ENCODE measurements at places on chromosomes 5 and 9.

- peak; percentile 25 for DNase-seq
Measured at GRCh38 chr5:177607452-177608192, 7.7 kb downstream of the B4GALT7 start.

DNA sequence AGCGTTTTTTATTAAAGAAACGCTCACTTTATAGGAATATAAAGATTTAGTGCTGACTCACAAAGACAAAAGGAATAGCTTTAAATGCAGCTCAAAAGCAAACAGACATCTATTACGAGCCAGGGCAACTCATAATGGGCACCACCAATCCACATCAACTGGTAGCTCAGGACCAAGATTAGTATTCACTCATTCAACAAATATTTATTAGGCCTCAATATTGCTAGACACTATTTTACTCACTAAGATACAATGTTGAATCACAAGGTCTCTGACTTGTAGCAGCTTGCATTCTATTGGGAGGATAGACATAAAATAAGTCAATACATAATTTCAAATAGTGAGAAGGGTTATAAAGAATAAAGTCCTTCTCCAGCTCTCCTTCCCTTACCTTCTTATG lies 8.0 kb upstream of the MAN2A1 start:
- no peak for DNase-seq

- no peak for DNase-seq
Measured at GRCh38 chr9:97366889-97367288, 45.0 kb upstream of the TDRD7 start.

DNA sequence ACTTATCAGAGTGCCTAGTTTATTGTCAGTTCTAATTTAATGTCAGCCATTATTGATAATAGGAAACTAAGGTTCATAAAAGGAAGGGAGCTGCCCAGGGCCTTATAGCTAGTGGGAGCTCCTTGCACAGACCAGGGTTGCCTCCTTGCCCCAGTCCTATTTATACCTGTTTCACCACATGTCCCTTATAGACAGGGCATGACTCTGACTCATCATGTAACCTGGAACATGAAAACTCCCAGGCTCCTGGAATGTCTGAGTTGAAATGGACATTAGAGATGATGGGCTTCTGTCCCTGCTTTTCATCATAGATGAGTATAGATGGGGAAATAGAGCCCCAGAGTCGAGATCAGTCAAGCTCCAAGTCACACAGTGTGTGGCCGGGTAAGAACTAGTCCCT lies 21.1 kb downstream of the FAT2 start:
- DNase-seq: no peak

DNA sequence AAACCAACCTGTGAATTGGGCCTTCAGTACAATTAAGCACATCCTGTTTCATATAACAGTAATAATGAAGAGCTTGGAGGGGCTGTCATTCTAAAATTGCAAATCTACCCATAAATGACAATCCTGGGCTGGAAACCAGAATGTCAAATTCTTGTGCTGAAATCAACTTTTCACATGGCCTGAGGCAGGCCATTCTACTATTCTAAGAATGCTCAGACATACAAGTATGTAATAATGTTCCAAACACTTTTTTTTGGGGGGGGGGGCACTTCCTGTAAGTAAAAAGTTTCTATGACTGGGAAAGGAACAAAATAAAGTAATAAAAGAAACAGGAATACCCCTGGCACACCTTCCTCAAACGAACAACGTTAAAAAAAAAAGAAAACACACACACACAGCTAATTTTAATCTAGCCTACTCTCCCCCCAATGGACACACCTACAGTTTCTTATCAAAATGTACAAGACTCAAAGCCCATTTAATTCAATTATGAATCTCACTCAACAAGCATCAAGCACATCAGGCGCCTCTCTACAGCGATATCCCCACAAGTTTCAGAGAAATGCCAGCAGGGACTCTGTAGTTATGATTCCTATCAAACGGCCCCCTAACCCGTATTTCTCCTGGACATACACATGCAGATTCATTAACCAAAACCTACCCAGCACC lies 1.4 kb downstream of the ETF1 start:
- DNase-seq: no peak

DNA sequence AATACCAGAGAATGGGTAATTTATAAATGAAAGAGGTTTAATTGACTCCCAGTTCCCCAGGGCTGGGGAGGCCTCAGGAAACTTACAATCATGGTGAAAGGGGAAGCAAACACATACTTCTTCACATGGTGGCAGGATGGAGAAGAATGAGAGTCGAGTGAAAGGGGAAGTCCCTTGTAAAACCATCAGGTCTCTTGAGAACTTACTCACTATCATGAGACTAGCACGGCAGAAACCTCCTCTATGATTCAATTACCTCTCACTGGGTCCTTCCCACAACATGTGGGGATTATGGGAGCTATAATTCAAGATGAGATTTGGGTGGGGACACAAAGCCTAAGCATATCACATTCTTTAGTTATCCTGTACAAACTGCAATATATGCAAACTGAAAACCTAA lies 609.4 kb downstream of the MTRR start:
- no peak for DNase-seq

- no peak for DNase-seq
Measured at GRCh38 chr5:154243736-154244135, 53.2 kb downstream of the GALNT10 start.

GRCh38 chr5:72438141-72438540 lies 69.1 kb downstream of the ZNF366 start:
- DNase-seq: no peak

DNA sequence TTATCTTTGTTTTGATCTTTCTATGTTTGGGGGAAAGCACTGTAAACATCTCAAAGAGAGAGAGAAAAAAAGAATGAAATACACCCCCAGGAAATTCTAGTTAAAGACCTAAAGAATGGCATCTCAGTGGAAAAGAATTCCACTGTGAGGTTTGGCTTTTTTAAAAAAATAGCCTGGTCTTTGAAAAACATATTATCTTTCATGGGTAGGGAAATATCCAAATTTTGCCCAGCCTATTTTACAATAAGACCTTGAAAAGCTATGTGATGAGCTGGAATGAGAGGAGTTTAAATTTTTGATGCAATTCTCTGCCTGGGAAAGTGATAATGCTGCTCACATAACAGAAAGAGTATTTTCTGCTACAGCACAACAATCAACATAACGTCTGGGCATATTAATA lies 348.1 kb upstream of the WWC1 start:
- DNase-seq: no peak

- no peak for DNase-seq
Measured at GRCh38 chr9:86753836-86754235, 193.5 kb downstream of the GAS1 start.

- no peak for DNase-seq
Measured at GRCh38 chr5:144139586-144139985, 30.9 kb downstream of the YIPF5 start.

- peak; percentile 80 for DNase-seq
Measured at GRCh38 chr9:129557192-129558036, 63.5 kb downstream of the C9orf50 start.

GRCh38 chr9:4491626-4491975 lies 1.3 kb downstream of the SLC1A1 start:
- DNase-seq: no peak

DNA sequence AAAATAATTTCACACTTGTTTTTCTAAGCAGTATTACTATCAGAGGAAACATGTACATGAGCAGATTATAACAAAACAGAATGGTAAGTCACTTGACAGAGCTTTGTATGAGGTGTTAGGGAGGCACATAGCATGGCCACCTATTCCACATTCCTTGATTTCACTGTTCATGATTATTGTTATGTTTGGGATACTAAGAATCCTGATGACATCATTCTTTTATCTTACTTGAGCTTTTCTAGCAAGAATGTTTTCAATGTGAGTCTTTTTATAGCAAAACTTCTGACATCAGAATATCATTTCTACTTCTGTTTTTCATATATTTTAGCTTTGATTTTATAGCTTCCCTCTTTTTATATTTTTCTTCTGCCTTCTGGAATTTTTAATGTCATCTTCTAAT lies 208.2 kb downstream of the DMRTA1 start:
- DNase-seq: no peak

GRCh38 chr9:113657765-113658544 lies 194.4 kb downstream of the RGS3 start:
- peak; percentile 77 for DNase-seq

GRCh38 chr9:97801180-97801579 lies 51.8 kb upstream of the FOXE1 start:
- no peak for DNase-seq

GRCh38 chr5:84796399-84796798 lies 411.7 kb upstream of the EDIL3 start:
- no peak for DNase-seq

DNA sequence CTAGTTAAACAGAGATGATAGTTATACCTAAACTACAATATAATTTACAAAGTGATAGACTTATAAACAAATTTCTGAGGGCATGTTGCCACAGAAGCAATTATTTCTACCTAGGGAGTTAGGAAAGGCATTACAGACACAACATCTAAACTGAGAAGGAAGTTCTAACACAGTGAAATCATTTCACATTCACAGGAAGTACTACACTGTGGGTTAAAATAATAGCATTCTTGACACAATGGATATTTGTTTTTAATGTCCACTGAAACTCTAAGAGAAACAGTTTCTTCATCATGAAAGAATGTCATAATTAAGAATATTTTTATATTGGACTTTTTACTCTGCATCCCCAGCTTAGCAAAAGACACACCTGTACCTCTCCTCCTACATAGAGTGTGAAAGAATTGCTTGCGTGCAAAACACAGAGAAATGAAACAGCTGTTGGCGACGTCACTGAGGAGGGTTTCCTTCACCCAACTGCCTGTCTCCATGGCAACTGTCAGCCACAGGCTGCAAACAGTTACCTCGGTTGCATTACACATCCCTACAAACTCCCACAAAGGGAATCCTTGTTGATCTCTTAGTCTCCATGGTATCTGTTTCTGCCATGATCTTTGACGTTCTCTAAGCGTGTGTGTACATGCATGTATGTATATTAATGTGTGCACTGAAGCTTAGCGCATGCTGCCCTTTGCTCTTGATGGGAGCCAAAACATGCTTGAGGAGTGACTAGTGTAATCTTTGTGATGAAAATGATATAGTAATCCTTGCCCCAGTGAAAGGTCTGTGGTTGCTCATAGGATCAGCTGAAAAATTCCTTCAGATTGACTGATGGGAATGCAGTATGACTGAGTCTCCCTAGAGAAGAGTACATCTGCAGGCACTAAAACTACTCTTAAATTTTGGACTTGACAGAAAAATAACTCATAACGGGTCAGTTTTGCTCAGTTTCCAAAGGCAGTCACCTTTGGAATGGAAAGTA lies 168.5 kb downstream of the ACTL7B start:
- no peak for DNase-seq

DNA sequence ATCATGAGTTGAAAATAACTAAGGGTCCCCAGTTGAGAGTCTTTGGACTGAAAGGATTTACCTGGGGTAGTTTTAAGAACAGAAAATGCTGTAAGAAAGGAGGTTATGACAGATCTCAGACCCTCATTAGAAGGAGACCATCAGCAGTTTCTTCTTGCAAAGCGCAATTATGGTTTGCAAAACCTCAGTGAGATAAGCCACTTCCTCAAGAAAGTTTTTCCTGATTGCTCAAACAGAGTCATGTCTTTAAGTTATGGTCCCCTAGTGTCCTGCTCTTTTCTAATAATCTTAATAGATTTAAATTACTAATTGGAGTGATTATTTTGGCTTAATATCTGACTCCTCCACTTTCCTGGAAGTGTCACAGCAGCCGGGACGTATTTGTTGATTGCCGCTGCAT lies 293.2 kb upstream of the KLF4 start:
- no peak for DNase-seq

GRCh38 chr9:15144622-15145061 lies 162.4 kb downstream of the TTC39B start:
- no peak for DNase-seq

GRCh38 chr9:82706786-82707185 lies 356.2 kb downstream of the RASEF start:
- no peak for DNase-seq

- DNase-seq: no peak
Measured at GRCh38 chr9:88378317-88378716, 9.9 kb upstream of the SPIN1 start.

DNA sequence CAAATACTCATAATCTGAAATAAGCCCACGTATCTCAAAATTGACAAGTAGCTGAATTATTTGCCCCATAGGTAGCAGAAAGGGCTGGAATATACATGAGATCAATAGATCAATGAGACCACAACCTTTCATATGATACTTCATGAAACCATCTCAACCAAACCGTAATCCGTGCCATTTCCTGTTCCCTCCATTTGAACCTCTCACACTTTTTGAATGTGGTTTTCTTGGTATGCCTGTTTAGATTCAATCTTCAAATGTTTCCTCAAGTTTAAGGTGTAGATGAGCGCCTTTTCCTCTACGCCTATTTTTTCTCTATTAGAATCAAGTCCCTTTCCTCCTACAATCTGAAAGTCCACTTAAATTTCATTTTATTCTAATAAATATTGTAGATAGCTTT lies 805.5 kb downstream of the EFNA5 start:
- no peak for DNase-seq

- no peak for DNase-seq
Measured at GRCh38 chr5:23268136-23268535, 239.3 kb upstream of the PRDM9 start.

DNA sequence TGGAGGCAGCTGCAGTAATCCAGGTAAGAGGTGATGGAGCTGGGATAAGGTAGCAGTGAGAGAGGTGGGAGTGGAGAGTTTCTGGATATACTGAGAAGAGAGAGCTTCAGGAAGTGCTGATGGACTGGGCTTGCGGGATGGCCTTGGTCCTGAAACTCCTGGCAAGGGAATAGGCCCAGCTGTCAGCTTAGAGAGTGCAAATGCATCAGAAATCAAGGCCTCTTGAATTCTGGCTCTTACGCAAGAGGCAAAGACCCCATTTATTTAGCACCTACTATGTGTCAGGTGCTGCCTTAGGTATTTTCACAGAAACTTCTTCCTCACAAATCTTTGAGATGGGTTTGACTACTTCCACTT lies 227.2 kb upstream of the MAP3K1 start:
- no peak for DNase-seq

DNA sequence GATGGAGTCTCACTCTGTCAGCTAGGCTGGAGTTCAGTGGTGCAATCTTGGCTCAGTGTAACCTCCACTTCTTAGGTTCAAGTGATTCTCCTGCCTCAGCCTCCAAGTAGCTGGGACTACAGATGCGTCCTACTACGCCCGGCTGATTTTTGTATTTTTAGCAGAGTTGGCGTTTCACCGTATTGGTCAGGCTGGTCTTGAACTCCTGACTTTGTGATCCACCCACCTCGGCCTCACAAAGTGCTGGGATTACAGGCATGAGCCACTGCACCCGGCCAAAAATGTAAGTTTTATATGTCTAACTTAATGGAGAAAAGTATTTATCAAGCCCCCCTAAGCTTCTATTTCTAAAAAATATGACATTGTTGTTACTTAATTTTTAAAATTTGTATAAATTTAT lies 98.2 kb upstream of the RIOK2 start:
- DNase-seq: no peak

DNA sequence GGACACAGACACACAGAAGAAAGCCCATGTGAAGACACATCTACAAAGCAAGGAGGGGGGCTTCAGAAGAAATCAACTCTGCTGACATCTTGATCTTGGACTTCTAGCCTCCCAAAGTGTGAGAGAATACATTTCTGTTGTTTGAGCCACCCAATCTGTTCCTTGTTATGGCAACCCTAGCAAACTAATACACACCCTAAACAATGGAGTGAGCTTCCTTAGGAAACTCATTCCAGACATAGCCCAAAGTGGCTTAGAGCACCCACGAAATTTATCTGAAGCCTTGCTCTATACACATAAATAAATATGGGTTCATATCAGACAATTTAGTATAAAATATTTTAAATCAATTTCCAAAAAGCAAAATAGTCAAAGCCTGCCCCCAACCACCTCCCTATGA lies 7.6 kb upstream of the TBC1D2 start:
- DNase-seq: no peak
